ENCODE measurements at places on chromosomes 4 and X.

DNA sequence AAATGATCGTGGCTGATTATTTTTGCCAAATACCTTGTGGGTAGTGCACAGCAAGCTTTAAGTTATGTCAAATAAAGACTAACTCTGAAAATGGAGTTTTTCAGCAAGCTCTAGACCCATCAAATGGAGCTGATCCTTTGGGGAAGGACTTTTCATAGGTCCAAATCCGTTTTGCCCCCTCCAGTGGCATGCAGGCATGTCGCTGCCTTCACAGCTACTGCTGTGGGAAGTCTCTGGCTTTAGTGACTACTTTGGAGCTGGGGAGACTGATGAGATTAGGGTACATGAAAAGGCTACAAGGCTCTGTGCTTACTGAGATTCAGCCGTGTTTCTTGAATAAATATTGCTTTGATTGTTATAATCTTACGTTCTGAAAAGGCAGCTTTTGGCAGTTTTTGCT lies 106.6 kb upstream of the HS3ST1 start:
- no peak for DNase-seq

GRCh38 chr4:105970371-105970770 lies 75.1 kb downstream of the NPNT start:
- no peak for DNase-seq

GRCh38 chrX:120790118-120790517 lies 85.5 kb downstream of the CT47B1 start:
- DNase-seq: peak; percentile 33

DNA sequence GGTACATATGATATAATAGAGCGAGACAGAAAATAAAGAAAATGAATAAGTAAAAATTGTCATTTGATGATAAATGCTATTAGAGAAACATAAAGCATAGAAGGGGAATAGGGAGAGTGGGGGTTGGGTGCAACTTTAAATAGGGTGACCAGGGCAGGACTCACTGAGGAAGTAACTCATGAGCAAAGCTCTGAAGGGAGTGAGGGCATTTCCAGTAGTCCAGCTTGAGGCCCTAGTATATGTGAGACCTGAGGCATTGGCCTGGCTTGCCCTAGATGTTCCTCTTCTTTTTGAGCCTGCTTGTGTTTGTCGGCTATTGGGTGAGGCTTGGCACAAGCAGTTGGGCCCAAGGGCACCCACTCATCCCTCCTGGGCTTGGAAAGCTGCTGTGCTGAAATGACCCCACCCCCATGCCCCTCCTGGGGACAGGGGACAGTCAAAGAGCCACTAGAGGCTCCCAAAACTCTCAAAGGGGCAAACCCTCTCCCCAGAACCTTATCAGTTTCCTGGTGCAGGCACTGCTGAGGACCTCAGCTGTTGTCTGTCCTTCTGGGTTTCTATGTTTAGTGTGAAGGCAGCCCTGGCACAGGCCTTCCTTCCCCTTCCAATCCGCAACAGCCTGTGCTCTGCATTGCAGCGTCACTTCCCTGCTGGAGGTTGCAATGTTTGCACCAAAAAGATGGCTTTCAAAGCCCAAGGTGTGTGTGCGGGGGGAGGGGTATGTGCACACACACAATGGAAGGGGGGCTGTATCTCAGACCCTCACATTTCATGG lies 40.1 kb downstream of the APLN start:
- DNase-seq: no peak

DNA sequence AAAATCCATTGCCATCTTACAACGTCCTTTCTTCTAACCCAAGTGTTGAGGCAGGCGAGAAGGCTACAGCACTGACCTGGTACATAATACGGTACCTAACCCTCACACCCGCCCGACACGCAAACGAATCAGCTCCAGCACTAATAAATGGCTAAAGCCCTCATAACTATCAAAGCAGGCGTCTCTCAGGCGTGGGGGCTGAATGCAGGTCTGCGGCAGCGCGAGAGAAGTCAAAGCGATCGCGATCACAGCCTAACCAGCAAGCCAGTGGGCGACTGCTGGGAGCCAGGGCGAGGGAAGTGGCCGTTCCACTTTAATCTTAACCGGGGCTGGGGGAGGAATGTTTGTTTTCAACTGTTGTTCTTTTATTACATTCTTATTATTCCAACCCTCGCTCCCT lies 1.5 kb downstream of the CDX4 start:
- no peak for DNase-seq

DNA sequence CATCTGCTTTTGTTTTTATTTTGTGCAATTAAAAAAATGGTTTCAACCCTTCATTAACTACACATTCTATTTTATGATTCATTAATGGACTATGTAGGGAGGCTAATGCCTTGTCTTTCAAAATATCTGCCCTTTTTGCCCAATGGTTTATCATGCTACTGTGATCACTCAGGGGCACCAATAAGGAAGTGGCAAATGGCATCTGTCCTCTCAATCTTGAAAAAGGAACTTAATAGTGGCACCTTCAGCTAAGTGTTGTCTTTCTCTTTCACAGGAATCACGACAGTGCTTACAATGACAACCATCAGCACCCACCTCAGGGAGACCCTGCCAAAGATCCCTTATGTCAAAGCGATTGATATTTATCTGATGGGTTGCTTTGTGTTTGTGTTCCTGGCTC lies 57.1 kb downstream of the COMMD8 start:
- no peak for DNase-seq

DNA sequence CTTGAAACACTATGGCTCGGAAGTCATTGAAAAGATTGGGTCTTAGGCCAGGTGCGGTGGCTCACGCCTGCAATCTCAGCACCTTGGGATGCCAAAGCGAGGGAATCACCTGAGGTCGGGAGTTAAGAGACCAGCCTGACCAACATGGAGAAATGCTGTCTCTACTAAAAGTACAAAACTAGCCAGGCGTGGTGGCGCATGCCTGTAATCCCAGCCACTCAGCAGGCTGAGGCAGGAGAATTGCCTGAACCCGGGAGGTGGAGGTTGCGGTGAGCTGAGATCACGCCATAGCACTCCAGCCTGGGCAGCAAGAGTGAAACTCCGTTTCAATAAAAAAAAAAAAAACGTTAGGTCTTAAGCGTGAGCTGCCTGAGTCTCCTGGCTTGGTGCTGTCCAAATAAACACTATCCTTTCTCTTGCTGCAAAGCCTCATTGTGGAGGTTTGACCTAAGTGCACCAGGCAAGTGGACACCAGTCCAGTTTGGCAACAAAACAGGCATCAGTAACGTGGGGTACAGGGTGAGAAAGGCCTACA lies 185.9 kb downstream of the DHRSX start:
- no peak for DNase-seq

DNA sequence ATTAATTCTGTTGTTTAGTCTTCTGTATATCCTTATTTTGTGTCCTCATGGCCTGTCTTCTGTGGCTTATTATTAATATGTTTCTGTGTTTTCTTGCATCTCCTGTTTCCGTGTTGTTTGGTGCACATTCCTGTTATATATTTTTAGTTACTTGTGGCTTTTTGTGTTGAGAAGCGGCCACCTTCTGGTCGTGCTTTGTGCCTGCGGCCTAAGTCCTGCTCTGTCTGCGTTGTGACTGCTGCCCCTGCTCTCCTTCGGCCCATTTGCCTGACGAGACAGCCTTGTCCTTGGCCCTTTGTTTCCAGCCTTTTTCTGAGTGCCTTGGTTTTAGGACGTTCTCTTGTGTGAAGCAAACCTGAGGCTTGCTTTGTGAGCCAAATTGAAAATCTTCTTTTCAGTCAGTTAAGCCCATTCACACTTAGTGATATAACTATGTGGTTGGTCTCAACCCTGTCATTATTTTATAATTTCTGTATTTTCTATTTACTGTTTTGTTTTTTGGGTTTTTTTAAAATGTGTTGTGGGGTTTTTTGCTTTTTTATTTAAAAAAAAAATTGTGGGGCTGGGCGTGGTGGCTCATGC lies 43.8 kb downstream of the TNIP2 start:
- no peak for DNase-seq

DNA sequence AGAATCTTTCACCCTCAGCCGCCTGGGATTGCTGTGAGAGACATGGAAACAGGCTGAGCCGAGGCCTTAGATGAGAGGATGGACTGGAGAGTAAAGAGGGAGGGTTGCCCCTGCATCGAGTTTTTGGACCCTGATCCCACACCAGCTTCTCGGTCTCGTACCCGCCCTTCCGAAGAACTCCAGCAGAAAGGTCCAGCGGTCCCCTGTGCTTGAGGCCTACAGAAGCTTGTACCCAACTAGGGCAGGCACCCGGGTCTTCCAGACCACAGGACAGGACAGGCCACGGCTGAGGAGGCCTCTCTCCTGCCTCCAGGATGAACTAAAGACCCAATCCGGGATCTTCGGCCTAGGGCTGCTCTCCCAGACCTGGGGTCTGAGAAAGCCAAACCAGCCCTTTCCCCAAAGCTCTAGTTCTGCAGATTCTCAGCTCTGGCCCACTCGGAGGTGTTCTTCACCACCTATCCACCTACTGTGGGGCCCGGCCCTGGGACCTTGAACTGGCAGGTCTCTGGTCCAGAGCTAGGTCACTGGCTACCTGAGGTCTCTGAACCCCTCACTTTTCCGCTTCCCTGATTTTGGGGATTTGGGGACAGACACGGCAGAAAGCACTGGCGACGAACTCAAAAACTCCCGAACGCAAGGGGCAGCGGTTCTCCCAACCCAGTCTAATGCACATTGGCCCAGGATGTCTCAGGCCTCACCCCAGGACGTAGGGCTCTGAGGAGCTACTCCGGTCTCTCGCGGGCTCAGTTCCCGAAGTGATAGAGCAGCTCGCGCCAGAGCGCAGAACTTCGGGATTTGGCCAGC lies 1.1 kb downstream of the NKX3-2 start:
- no peak for DNase-seq

DNA sequence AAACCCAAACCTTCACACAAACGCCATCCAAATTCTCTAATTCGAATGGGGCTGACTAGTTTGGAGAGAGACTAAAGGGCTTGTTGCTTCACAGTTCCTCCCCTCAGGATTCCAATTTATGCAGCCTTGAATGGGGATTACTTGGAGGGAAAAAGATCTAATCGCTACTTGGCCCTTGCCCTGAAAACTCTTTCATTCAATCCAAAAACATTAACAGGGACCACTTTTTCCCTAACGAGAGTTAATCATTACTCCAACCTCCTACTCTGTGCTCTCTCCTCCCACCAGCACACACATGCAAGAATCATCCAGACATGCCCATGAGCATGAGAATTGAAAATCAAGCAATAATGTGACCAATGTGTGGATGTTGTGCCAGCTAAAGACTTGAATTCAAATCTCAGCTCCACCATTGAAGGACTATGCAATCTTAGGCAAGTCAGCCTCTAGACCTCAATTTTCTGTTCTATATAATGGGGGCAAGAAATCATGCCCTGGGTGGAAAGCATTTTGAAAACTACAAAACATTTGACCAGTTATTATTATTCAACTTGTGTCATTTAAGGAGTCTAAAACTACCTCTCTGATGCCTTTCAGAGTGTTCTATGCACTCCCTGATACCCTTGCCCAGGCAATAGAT lies 34.3 kb upstream of the GPC3 start:
- DNase-seq: no peak

DNA sequence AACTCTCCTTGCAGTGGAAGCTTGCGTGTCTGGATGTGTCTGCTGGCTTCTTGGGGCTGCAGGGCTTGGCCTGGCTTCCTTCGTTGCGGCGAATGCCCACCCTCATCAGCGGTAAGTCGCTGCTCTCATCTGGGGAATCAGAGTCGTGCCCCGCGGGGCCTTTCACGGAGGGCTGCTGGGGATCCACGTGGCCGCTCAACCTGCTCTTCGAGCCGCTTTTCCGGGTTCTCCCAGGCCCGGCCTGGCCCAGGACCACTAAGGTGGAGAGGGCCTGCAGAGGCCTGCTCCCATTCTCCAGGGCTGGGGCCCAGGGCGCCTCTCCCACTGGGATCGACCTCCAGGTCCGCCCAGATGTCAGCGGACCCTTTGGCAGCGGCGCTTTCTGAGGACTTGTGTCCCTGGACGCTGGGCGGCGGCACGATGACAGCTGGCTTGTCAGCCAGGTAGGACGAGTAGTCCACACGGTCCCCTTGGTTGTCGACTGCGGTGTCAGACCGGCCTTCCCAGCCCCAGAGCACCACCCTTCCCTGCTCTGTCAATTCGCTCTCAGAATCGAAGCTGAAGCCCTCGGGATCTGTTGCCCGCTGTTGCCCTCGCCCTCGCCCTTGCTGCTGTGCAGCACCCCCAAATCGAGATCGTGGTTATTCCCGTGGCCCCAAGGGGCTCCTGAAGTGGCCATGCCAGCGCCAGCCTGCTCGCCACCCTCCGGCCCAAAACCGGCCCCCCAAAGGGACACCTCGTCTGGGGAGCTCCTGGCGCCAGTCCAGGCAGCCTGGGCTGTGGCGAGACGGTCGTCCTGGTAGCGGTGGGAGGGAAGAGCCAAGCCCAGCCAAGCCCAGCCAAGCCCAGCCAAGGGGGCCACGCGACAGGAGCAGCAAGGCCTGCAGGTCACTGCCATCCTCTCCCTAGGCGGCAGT lies 37.8 kb upstream of the NHSL2 start:
- DNase-seq: no peak

DNA sequence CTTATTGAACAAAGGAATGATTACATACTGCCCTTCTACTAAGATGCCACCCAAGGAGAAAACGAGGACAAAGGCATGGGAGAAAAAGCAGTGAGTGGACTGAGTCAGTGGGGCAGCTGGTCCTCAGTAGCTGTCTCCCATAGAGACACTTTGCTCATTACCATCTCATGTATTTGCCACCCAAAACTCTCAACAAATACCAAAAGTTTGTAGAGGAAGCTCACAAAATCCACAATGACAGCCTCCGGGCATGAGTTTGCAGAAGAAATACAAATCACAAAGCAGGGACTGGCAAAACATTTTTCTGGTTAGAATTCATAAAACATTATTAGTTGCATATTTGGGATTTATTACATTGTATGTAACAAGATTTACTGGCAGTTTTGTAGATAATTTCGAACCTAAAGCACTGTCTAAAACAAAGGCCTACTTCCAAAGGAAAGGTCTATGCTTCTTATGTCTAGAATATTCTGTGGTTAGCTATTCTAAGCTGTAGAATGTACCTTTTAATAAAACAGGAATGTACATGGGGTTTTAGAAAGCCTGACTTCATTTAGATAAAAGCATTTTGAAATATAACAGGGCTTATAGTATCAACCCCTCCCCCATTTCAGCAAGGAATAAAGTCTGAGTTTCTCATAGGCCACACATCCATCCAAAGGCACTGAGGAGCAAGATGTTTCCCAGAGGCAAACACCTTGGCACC lies 17.7 kb downstream of the PCDH18 start:
- DNase-seq: no peak

- no peak for DNase-seq
These were observed 322.6 kb upstream of the MAOA start for GRCh38 chrX:43333543-43333942.

GRCh38 chrX:52923781-52924241 lies 26.7 kb downstream of the FAM156B start:
- peak; percentile 16 for DNase-seq

- DNase-seq: no peak
These were observed 111.5 kb downstream of the DHRSX start for GRCh38 chrX:2389324-2389723.

- no peak for DNase-seq
These were observed 60.3 kb downstream of the DLG3 start for GRCh38 chrX:70504772-70505450.
